Neural crest cell (in vitro differentiated cells): ENCODE measurements at places on chromosomes 4 and X.

GRCh38 chrX:68703846-68704245 lies 56.4 kb downstream of the STARD8 start:
- H3K36me3 ChIP-seq = no peaks in the 10 kb centered on the region
- no peak overlapping the region for H3K27ac ChIP-seq
- no peaks in the 10 kb centered on the region for H3K27me3 ChIP-seq
- H3K4me1 ChIP-seq = no peaks in the 10 kb centered on the region
- DNase-seq = no peak

DNA sequence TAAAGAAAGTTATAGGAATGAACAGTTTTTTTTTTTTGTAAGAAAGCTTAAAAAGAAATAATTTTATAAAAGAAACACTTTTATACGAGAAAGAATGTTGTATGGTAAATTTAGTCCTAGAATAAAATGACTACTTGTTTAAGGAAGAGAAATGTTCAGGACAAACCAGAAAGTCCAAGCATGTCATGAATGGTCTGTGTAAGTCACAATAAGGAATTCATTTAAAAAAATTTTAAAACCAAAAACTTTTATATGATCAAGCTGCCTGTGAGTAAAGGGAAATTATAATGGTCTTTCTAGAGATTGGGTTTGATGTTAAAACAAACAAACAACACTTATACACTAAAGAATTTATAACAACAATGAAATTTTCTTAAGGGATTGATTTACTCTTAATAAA lies 858.9 kb upstream of the PCDH7 start:
- H3K4me3 ChIP-seq = no peak overlapping the region
- H3K27me3 ChIP-seq = no peaks in the 10 kb centered on the region
- peaks cover 22% of the 10 kb centered on the region for H3K36me3 ChIP-seq
- H3K4me1 ChIP-seq = no peaks in the 10 kb centered on the region
- DNase-seq = no peak

GRCh38 chr4:166518776-166519175 lies 645.7 kb downstream of the TLL1 start:
- DNase-seq = no peak
- H3K4me3 ChIP-seq = no peak overlapping the region
- no peak overlapping the region for H3K27ac ChIP-seq
- peaks cover 2% of the 10 kb centered on the region for H3K36me3 ChIP-seq
- peaks cover 11% of the 10 kb centered on the region for H3K4me1 ChIP-seq

- no peak for DNase-seq
- peaks cover 3% of the 10 kb centered on the region for H3K27me3 ChIP-seq
- H3K4me1 ChIP-seq = no peaks in the 10 kb centered on the region
Observed at GRCh38 chr4:111174331-111174730, 551.5 kb upstream of the PITX2 start.

DNA sequence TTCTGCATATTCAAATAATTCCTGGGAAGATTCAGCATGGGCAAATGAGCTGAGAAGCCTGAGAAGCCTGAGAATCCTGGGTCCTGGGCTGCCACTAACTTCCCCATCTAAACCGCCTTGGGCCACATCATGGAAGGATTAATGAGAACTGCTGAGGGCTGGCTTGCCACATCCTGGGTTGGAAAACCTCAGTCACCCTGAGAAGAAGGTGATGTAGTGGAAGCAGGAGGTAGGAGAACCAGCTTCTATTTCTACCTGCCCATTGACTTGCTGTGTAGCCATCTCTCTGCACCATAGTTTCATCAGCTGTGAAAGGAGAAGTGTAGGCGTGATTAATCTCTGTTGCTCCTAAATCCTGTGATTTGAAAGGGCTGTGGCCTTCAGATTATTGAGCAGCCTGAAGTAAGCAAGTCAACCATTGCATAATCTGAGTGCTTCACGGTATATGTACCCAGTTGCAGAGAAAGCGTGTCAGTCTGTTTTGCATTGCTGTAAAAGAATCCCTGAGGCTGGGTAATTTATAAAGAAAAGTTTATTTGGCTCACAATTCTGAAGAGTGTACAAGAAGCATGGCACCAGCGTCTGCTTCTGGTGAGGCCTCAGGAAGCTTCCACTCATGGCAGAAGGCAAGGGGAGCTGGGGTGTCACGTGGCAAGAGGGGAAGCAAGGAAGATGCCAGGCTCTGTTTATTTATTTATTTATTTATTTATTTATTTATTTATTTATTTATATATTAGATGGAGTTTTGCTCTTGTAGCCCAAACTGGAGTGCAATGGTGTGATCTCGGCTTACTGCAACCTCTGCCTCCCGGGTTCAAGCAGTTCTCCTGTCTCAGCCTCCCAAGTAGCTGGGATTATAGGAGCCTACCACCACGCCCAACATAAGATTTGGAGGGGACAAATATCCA lies 140.9 kb upstream of the ATP6AP2 start:
- no peak overlapping the region for H3K4me3 ChIP-seq
- DNase-seq = no peak
- peaks cover 31% of the 10 kb centered on the region for H3K4me1 ChIP-seq
- H3K27ac ChIP-seq = no peak overlapping the region
- peaks cover 8% of the 10 kb centered on the region for H3K27me3 ChIP-seq
- H3K36me3 ChIP-seq = no peaks in the 10 kb centered on the region

DNA sequence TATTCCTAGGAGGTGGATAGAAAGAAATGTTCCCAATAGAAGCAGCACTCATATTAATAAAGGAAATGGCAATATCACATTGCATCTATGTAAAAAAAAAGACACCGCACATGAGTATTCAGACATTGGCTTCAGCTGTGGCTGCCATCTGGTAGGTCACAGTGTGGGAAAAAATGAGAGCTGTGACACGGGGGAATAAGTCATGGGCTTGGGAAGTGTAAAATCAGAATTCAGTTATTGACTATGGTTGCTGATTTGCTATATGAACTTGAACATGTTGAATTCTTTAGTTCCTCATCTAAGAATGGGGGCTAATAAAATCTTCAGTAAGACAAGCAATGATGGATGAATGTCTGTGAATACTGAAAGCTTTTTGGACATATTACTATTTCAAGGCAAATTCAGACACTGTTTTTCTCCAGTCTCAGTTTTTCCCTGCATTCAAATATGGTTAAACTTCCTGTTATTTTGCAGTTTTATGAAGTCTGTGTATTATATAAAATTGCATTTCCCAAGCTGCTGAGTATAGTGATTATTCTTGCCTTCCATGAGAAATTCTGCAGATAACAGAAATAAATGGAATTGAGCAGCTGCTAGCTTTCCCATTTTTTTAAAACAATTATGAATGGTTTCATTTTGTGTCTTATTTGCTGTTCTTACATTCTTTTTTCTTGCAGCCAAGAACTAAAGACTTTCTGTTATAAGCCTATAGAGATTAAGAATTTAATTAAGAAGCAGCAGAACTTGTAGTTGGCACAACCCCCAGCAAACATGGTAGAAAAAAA lies 221.0 kb downstream of the ANKRD50 start:
- no peak overlapping the region for H3K4me3 ChIP-seq
- no peak overlapping the region for H3K27ac ChIP-seq
- no peaks in the 10 kb centered on the region for H3K27me3 ChIP-seq
- no peaks in the 10 kb centered on the region for H3K36me3 ChIP-seq
- no peak for DNase-seq
- H3K4me1 ChIP-seq = no peaks in the 10 kb centered on the region

GRCh38 chr4:188781655-188782054 lies 642.4 kb downstream of the TRIML1 start:
- no peak overlapping the region for H3K4me3 ChIP-seq
- H3K27ac ChIP-seq = no peak overlapping the region
- peaks cover 15% of the 10 kb centered on the region for H3K4me1 ChIP-seq
- H3K36me3 ChIP-seq = no peaks in the 10 kb centered on the region
- H3K27me3 ChIP-seq = no peaks in the 10 kb centered on the region

- no peak overlapping the region for H3K27ac ChIP-seq
- no peak for DNase-seq
- H3K4me1 ChIP-seq = peaks cover 5% of the 10 kb centered on the region
- H3K27me3 ChIP-seq = no peaks in the 10 kb centered on the region
Observed at GRCh38 chr4:173433447-173433846, 34.5 kb upstream of the SCRG1 start.

- H3K4me1 ChIP-seq = no peaks in the 10 kb centered on the region
- H3K27ac ChIP-seq = no peak overlapping the region
- H3K36me3 ChIP-seq = peaks cover 9% of the 10 kb centered on the region
- no peak overlapping the region for H3K4me3 ChIP-seq
Observed at GRCh38 chrX:154592505-154592904, 7.6 kb downstream of the CTAG1A start.

- no peak overlapping the region for H3K27ac ChIP-seq
- H3K4me1 ChIP-seq = peaks cover 6% of the 10 kb centered on the region
- H3K36me3 ChIP-seq = no peaks in the 10 kb centered on the region
- no peak overlapping the region for H3K4me3 ChIP-seq
- H3K27me3 ChIP-seq = no peaks in the 10 kb centered on the region
Observed at GRCh38 chrX:46959985-46960700, 47.9 kb downstream of the JADE3 start.

- H3K4me1 ChIP-seq = peaks cover 55% of the 10 kb centered on the region
- H3K27me3 ChIP-seq = no peaks in the 10 kb centered on the region
- no peaks in the 10 kb centered on the region for H3K36me3 ChIP-seq
- no peak overlapping the region for H3K27ac ChIP-seq
Observed at GRCh38 chr4:104417357-104417882, 77.3 kb downstream of the CXXC4 start.

- no peaks in the 10 kb centered on the region for H3K4me1 ChIP-seq
- no peak overlapping the region for H3K4me3 ChIP-seq
- no peak for DNase-seq
- no peak overlapping the region for H3K27ac ChIP-seq
- no peaks in the 10 kb centered on the region for H3K27me3 ChIP-seq
Observed at GRCh38 chr4:137768881-137769280, 236.6 kb upstream of the PCDH18 start.

GRCh38 chr4:121108557-121108956 lies 36.2 kb upstream of the NDNF start:
- no peak for DNase-seq
- peaks cover 3% of the 10 kb centered on the region for H3K36me3 ChIP-seq
- H3K4me3 ChIP-seq = no peak overlapping the region
- no peak overlapping the region for H3K27ac ChIP-seq

DNA sequence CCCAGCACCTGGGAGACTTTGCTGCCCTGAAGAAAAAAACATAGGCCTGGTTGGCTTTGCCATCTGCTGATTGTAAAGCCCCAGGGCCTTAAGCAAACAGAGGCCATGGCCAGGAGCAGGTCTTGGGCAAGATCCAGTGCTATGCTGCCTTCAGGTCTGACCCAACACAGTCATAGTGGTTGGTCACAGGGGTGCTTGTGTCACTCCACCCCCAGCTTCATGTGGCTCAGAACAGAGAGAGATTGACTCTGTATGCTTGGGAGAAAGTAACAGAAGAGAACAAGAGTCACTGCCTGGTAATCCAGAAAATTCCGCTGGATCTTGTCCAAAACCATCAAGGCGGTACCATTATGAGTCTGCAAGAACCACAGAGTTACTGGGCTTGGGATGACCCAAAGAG lies 24.4 kb upstream of the SMARCA5 start:
- H3K4me3 ChIP-seq = no peak overlapping the region
- no peaks in the 10 kb centered on the region for H3K4me1 ChIP-seq
- no peak for DNase-seq
- H3K27ac ChIP-seq = no peak overlapping the region

- H3K27ac ChIP-seq = peak overlapping the region; percentile 24
- DNase-seq = no peak
- H3K4me3 ChIP-seq = no peak overlapping the region
- no peaks in the 10 kb centered on the region for H3K36me3 ChIP-seq
Observed at GRCh38 chr4:78661921-78662521, 110.5 kb downstream of the ANXA3 start.

- no peak overlapping the region for H3K27ac ChIP-seq
- no peak for DNase-seq
- H3K4me1 ChIP-seq = no peaks in the 10 kb centered on the region
- H3K27me3 ChIP-seq = no peaks in the 10 kb centered on the region
- H3K4me3 ChIP-seq = no peak overlapping the region
Observed at GRCh38 chr4:97016186-97016907, 1126.9 kb downstream of the STPG2 start.

DNA sequence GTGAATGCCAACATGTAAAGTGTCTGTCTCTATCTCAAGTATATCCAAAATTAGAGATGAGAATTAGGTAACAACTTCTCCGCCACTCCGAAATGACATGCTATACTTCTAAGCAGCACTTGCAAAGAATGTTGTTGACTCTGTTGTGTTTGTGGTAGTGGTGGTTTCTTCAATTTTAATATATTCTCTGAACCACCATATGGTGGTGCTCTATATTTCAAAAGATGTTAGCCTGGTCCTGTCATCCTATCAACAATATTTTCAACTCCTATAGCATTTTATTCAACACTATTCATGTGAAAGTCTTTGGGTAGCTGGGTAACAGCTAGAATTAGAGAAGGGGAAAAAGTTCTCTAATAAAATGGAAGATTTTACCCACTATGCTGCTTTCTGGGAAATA lies 1622.8 kb upstream of the IGFBP7 start:
- no peak for DNase-seq
- no peaks in the 10 kb centered on the region for H3K27me3 ChIP-seq
- H3K4me1 ChIP-seq = no peaks in the 10 kb centered on the region
- no peak overlapping the region for H3K27ac ChIP-seq
- no peaks in the 10 kb centered on the region for H3K36me3 ChIP-seq

DNA sequence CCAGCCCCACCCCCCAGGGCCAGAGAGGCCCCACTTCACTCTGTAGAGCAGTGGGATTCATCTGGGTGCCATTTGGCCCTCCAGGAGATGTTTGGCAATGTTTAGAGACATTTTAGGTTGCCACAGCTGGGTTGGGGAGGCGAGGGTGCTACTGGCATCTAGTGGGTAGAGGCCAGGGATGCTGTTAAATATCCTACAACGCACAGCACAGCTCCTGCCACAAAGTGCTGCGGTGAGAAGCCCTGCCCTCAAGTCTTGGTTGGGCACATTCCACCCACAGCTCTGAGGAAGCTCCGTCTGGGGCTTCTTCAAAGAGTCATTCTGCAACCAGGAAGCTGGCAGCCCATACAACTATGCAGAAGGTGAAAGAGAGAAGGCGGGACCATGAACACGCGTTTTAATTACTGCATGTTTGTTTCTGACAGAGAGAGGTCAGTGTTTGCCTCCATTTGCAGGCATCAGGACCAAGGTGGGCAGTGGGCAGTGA lies 48.1 kb upstream of the FAM9C start:
- H3K27ac ChIP-seq = peak overlapping the region; percentile 64
- no peak overlapping the region for H3K4me3 ChIP-seq
- H3K36me3 ChIP-seq = peaks cover 3% of the 10 kb centered on the region
- no peaks in the 10 kb centered on the region for H3K27me3 ChIP-seq
- DNase-seq = no peak

GRCh38 chrX:132591719-132592275 lies 103.0 kb upstream of the MBNL3 start:
- DNase-seq = no peak
- H3K27me3 ChIP-seq = no peaks in the 10 kb centered on the region
- no peaks in the 10 kb centered on the region for H3K36me3 ChIP-seq
- H3K27ac ChIP-seq = no peak overlapping the region
- H3K4me1 ChIP-seq = peaks cover 6% of the 10 kb centered on the region

- H3K36me3 ChIP-seq = peaks cover 5% of the 10 kb centered on the region
- no peak overlapping the region for H3K4me3 ChIP-seq
Observed at GRCh38 chrX:1412551-1413161, 20.7 kb upstream of the SLC25A6 start.

DNA sequence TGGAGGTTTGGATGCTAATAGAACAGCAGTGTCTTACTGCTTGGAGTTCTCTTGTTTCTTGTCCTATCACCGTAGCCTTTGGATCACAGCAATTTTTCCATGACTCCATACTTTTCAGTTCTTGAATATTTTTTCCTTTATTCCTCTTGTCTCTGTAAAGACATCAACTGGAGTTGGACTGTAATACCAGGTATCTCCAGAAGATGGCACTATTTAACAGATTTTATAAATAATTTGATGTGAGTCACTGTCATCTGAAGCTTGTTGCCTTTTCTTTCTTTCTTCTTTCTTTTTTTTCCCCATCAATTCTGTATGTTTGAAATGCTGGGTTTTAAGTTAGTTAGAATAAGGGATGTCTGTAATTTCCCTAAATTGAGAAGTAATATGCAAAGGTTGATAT lies 24.1 kb downstream of the HPRT1 start:
- no peaks in the 10 kb centered on the region for H3K4me1 ChIP-seq
- peaks cover 5% of the 10 kb centered on the region for H3K36me3 ChIP-seq
- H3K27ac ChIP-seq = no peak overlapping the region
